ENCODE measurements at places on chromosomes 7 and 10.

- DNase-seq: no peak
These were observed 2.4 kb downstream of the UROS start for GRCh38 chr10:125820701-125821100.

DNA sequence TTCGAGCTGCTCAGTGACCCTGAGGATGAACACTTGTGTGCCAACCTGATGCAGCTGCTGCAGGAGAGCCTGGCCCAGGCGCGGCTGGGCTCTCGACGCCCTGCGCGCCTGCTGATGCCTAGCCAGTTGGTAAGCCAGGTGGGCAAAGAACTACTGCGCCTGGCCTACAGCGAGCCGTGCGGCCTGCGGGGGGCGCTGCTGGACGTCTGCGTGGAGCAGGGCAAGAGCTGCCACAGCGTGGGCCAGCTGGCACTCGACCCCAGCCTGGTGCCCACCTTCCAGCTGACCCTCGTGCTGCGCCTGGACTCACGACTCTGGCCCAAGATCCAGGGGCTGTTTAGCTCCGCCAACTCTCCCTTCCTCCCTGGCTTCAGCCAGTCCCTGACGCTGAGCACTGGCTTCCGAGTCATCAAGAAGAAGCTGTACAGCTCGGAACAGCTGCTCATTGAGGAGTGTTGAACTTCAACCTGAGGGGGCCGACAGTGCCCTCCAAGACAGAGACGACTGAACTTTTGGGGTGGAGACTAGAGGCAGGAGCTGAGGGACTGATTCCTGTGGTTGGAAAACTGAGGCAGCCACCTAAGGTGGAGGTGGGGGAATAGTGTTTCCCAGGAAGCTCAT, 1.1 kb downstream of the DDIT4 start:
- DNase-seq: no peak

DNA sequence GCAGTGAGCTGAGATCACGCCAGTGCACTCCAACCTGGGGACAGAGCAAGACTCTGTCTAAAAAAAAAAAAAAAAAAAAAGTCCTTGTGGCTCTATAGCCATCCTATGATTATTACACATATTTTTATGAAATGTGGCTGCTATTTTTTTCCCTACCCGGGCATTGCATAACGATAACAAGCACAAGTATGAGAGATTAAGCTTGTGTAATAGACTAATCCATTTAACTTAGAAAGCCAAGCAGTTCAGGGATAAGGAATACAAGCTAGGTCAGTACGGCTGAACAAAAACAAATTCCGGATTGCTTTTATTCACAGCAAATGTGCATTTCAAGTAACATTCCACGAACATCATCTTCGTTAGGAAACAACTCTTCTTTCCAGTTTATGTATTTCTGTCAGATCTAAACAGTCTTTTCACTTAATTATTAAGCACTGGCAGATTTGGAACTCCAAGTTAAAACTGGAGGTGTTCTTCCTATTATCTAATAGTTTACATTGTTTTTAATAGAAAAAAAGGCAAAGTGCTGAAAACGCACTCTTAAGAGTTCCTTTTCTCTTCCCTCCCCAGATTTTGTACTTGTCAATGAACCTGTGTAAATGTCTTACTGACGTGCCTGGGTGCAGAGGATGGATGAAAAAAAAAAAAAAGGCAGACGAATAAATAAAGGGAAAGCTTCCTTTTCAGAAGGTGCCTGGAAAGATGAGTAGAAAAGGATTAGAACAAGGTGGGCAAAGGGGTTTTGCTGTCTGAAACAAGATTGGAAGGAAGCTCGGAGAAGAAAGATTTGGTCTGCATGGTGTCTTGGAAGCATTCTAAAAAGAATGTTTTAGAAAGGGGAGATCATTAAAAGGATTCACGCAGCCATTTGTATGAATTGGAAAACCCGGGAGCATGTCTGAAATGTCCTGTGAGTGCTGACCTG, 81.1 kb downstream of the PRTFDC1 start:
- DNase-seq: no peak

DNA sequence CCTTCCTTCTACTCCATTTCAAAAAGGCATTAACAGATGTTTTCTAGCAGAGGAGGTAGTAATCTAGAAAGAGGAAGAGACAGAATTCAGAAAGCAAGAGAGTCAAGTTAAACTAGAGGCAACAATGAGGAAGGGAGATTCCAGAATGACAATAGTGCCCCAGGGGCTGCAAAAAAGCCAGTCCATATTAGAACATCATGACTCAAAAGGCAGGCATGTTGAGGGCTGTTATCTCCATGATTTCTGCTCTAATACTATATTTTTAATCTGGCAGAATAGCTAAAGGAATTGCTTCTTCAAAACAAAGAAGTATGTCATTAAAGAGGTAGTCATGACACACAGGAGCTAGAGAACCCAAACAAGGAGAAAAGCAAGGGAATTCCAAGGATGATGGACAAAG, 599.6 kb downstream of the INHBA start:
- no peak for DNase-seq

GRCh38 chr7:111485701-111486380, 76.5 kb downstream of the IMMP2L start:
- DNase-seq: no peak

Measured in stimulated activated CD8-positive, alpha-beta memory T cell treated with anti-CD3 and anti-CD28 coated beads, Interleukin-15, amount 100 ng/mL, for 48 hours (primary cell).